IPS DF 19.7 (cell line): ENCODE measurements at places on chromosomes 3 and 15.

GRCh38 chr3:170507063-170507462, 78.8 kb downstream of the SLC7A14 start:
- DNase-seq, result no peak

- peak; percentile 5 for DNase-seq
Measured at GRCh38 chr3:24088782-24089181, 143.7 kb downstream of the NR1D2 start.

- no peak for DNase-seq
Measured at GRCh38 chr3:132790806-132791205, 68.6 kb upstream of the NPHP3 start.

GRCh38 chr15:59701880-59702279, 12.8 kb upstream of the BNIP2 start:
- DNase-seq, result no peak

DNA sequence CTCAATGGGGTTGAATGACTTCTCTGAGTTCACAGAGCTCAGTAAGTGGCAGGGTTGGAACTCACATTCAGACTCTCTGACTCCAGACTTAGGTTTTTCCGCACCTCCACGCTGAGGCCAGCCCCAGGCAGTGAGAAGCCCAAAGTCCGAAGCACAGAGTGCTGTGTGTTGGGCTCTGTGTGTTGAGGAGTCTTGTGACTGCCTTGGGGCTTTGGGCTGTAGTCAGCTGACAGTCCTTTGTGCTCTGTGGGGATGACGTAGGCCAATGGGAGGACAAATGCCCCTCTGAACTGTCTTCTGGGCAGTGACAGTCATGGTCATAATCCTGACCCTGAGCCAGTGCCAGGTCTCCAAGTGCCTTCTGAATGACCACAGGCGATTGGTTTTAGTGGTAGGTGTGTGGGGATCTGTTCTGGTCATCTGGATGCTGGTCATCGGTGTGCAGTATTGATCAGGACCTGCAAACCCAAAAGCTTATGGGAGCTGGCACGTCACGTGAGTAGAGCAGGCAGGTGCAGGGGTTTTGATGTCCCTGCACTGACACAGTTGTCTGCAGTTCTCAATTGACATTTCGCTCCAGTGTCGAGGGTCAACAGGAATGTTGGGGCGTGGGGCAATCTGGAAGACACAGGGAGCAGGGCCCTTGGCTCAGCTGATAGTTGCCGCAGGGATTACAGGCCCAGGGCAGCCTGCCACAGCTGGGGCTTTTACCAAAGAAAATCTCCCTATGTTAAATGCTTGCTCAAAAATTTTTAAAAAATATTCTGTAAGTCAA, 45.3 kb downstream of the CAPN3 start:
- no peak for DNase-seq

- DNase-seq, result no peak
Measured at GRCh38 chr15:67080900-67081431, 15.6 kb downstream of the SMAD3 start.

- no peak for DNase-seq
Measured at GRCh38 chr3:189316296-189317019, 144.7 kb downstream of the TPRG1 start.

DNA sequence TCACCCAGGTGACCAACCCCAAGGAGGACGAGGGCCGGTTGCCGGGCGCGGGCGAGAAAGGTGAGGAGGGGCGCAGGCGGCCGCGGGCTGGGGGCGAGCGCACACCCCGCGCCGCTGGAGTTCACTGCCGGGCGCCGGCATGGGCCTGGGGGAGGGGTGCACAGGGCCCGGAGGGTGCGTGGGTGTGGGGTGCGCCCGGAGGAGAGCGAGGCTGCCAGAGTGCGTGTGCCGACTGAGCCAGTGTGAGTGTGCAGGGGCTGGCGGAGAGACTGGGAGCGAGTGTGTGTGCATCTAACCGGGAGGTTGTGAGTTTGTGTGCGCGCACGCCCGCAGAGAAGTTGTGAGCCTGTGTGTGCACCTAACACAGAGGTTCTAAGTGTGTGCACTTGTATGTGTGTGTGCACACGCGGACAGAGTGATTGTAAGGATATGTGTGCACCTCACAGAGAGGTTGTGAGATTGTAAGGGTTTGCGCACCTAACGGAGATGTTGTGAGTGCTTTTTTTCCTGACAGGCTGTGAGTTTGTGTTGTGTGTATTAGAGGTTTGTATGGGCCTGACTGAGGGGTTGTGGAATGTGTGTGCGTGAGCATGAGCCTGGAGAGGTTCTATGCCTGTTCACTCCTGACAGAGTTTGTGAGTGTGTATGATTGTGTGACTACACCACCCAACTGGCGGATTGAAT, 681 bp downstream of the CTDSPL start:
- DNase-seq, result no peak
